ENCODE measurements at places on chromosomes 2 and 18.

GRCh38 chr2:77746780-77747179 is 224.6 kb upstream of the LRRTM4 start:
- ATAC-seq = no peak

DNA sequence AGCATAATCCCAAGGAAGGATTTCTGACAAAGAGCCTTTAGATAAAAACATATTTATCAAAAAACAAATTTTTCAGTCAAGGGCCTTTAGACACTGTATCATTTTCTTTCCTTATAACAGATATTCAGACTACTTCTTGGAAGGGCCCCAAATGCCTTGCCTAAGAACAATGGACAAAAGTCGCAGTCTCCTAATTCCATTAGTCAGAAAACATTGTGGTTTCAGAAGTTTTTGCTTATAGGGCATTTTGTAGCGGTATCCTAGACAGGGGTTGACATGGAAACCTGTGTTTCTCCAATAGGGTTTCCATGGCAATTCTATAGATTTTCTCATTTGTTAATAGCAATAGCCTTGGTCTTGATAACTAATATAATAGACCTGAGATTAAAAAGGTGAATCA is 36.7 kb upstream of the AGPS start:
- peak; percentile 10 for ATAC-seq

- ATAC-seq = no peak
Observed at GRCh38 chr2:177998996-177999395, 73.6 kb downstream of the PDE11A start.

GRCh38 chr2:190656301-190656700 is 7.4 kb downstream of the NAB1 start:
- no peak for ATAC-seq

DNA sequence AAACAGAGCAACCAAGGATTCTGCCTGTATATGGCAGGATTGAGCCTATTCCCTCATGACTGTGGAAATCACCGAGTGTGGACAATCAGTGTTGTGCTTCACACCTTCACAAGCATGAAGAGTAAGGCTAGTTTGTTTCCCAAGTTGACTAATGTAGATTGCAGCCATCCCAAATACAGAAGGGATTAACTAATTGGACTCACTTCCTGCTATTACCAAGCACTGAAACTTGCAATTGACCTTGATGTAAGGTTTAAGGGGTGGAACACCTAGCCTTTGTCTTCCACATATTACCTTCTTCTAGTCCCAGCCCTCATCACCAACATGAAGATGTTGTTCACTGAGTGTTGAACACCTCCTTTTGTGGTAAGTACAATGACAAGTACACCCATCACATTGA is 120.9 kb upstream of the RND3 start:
- ATAC-seq = no peak

- ATAC-seq = no peak
Observed at GRCh38 chr2:164542581-164543021, 78.7 kb downstream of the GRB14 start.

GRCh38 chr18:3458952-3459853 is 9.2 kb downstream of the TGIF1 start:
- ATAC-seq = peak; percentile 86

DNA sequence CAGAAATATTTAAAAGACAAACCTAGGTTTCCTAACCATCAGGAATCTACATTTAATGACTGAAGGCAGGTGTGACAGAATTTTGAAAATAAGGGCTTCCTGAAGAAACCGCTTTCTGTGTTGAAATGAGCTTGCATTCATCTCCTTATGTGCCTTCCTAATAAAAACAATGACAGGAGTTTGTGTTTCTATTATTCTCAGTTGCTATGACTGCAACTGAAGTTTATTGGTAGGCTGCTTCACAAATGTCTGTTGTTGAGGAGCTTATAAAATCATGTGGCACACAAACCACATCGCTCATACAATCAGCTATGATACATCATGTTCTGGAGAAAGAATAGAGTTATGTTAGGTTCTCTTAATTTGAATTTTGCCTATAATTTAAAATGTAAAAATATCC is 362.7 kb upstream of the SLC8A1 start:
- ATAC-seq = no peak

- ATAC-seq = no peak
Observed at GRCh38 chr2:47178341-47178740, 23.2 kb upstream of the STPG4 start.

DNA sequence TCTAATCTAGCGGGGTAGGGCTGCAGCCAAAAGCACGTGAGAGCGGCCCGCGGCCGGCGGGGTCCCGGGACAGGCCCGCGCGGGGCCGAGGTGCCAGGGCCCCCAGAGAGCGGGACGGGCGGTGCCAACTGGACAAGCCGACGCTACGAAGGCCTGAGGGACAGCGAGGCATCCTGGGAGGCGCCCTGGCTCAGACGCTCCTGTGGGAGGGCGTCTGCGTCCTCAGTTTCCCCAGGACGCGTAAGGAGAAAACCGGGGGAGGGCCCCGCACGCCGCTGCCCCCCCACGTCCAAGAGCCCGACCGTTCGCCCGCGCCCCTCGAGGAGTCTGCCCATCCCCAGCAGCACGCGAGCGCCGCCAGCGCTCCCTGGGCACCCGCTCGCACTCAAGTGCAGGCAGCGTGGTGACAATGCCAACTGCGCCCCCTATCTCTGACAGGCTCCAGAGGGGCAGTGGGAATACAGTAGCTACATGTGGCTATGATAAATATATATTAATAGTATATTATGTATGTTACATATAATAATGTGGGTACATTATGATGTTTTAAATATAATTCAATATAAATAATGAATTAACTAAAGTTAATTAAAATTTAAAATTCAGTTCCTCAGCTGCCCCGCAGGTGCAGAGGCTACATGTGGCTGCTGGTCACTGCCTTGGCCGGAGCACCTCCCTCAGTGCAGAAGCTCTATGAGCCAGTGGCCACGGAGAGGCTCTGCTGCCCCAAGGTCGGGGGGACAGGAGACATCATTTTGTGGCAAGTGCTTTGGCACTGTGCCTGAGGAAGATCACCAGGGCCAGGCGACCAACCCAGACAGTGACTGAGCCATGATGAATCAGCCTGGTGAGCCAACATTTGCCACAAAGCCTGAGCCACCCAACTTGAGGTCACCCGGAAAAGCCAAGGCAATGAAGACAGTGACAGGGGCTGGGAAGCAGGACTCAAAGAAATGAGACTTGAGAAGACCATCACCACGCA is 5.5 kb upstream of the SFT2D3 start:
- ATAC-seq = peak; percentile 78

DNA sequence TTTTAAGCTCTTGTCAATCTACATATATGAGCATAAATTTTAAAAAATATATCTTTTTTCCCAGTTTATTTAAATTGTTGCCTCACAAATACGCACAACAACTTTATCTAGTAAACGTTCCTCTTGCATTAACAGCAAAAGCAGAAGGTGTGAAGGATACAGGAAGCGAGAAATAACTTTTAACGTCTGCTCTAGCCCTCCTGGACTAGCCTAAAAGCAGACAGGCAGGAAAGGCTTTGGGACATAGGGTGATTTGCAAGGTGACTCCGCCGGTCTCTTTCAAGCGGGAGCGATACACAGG is 434 bp upstream of the DUSP19 start:
- ATAC-seq = peak; percentile 81

GRCh38 chr2:202339071-202339870 is 36.9 kb upstream of the BMPR2 start:
- ATAC-seq = no peak

- ATAC-seq = peak; percentile 73
Observed at GRCh38 chr2:78979380-78980151, 45.9 kb upstream of the REG3G start.

- ATAC-seq = no peak
Observed at GRCh38 chr2:98473995-98474780, 29.5 kb downstream of the INPP4A start.

- ATAC-seq = no peak
Observed at GRCh38 chr18:33821503-33821902, 243.5 kb downstream of the ASXL3 start.

- ATAC-seq = no peak
Observed at GRCh38 chr2:196286821-196287220, 115.4 kb upstream of the STK17B start.

GRCh38 chr18:47815486-47816270 is 114.8 kb downstream of the SMAD2 start:
- ATAC-seq = no peak

DNA sequence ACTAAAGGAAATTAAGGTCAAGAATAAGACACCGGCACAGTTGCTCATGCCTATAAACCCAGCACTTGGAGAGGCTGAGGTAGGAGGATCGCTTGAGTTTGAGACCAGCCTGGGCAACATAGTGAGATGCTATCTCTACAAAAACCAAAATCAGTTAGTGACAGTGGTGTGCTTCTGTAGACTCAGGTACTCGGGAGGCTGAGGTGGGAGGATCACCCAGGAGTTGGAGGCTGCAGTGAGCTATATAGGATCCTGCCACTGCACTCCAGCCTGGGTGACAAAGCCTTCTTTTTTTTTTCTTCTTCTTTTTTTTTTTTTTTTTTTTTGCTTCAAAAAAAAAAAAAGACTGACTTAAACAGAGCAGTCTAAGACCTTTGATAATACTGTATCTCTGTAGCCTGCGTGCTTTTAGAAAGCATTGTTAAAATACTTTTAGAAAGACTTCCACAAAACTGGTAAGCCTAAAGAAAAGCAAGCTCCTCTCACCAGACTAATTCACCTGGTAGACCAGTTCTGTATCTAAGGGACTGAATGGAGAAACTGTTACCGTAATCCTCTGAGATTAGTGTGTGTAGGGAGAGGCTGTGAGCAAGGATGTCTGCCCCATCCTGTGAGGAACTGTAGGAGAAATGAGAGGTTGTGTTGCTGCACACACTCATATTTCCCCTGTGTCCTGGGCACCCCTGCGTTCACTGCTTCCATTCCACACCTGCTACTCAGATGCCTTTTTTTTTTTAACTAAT is 10.8 kb downstream of the RAB12 start:
- ATAC-seq = no peak

GRCh38 chr2:50223643-50224042 is 808.3 kb downstream of the NRXN1 start:
- no peak for ATAC-seq

- ATAC-seq = no peak
Observed at GRCh38 chr2:224922142-224922727, 120.0 kb downstream of the DOCK10 start.

- no peak for ATAC-seq
Observed at GRCh38 chr2:116988303-116988702, 826.2 kb upstream of the DDX18 start.

GRCh38 chr2:64453770-64454385 is at the start of gene LGALSL:
Gene LGALSL, plus strand, starts transcription at chr2:64454162. Its CDS starts 384 bp downstream, at chr2:64454546.
- ATAC-seq = peak; percentile 81

DNA sequence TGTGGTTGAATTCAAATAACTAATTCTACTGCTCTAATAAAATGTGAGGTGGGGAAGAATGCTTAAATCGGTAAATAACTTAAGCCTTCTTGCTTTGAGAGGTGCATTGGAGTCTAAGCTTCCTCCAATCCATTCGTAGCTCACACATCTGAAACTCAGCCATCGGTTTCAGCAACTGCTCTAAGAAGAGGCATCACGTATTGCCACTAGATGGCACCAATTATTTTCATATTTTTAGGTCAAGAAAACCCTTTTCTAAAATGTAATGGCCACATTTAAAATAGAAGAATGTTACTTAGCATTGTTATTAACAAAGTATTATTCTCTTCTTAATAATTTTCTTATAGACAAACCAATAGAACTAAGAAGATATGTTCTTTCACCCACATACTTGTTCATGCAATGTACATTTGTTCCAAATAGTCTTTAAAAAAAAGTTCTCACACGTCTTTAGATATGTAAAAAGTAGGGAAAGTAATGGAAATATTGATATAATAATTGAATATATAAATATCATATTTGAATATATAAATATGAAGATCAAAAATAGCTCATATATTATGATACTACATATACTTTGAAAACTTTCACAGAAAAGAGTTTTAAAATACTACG is 229.8 kb downstream of the CCDC178 start:
- ATAC-seq = no peak

DNA sequence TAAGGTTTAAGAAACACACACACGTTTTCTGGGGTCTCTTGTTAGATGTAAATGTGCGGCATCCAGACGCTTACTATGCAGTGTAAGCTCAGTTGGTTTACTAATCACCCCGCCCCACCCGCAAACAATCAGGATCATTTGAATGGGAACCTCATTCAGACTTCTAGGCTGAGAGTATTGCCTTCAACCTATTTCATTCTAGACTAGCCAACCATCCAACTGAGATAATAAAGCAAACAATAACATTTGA is 1.3 kb upstream of the FIGN start:
- no peak for ATAC-seq

Data from motor neuron (in vitro differentiated cells).